ENCODE measurements at places on chromosomes 2 and 18.

GRCh38 chr2:78782196-78782595 lies 243.3 kb upstream of the REG3G start:
- DNase-seq, result no peak

DNA sequence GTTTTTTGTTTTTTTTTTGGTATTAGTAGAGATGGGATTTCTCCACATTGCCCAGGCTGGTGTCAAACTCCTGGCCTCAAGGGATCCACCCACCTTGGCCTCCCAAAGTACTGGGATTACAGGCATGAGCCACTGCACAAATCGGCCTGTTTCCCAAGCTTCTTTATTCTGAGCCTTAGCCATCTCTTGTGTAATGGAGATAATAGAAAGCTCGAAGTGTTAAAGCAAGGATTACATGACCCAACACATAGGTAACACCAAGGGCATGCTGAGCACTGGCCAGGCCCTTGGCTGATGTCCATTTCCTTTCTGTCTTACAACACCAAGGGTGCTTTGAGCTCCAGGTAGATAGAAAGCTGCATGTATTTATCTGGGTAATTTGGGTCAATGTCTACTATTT lies 187.8 kb upstream of the MEX3C start:
- DNase-seq, result no peak

GRCh38 chr2:60977562-60977895 lies 40.0 kb upstream of the PEX13 start:
- DNase-seq, result no peak

DNA sequence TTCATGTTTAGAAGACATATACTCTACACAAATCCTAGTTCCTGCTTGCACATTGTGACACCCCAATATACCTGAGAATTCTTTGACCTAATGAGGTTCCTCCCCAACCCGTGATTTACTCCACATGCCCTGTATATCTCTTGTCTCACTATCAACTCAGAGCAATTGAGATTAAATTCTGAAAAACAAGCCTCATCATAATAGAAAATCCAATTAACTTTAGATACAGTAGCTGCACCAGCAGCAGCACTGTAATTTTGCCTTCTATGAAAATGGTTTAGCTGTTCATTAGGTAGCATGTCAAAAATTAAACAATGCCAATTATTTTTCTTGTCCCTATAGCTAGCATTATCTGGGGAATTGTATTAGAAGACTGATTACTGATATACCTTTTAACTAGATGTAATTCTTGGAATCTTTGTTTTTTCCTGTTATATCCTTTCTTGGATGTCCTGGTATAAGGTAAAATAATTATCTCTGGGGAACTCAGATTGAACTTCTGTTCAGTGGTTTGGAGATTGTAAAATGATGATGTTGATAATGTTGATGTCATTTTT lies 218.9 kb upstream of the TANK start:
- DNase-seq, result no peak

GRCh38 chr2:105373344-105373781 lies 25.5 kb downstream of the FHL2 start:
- DNase-seq, result no peak

DNA sequence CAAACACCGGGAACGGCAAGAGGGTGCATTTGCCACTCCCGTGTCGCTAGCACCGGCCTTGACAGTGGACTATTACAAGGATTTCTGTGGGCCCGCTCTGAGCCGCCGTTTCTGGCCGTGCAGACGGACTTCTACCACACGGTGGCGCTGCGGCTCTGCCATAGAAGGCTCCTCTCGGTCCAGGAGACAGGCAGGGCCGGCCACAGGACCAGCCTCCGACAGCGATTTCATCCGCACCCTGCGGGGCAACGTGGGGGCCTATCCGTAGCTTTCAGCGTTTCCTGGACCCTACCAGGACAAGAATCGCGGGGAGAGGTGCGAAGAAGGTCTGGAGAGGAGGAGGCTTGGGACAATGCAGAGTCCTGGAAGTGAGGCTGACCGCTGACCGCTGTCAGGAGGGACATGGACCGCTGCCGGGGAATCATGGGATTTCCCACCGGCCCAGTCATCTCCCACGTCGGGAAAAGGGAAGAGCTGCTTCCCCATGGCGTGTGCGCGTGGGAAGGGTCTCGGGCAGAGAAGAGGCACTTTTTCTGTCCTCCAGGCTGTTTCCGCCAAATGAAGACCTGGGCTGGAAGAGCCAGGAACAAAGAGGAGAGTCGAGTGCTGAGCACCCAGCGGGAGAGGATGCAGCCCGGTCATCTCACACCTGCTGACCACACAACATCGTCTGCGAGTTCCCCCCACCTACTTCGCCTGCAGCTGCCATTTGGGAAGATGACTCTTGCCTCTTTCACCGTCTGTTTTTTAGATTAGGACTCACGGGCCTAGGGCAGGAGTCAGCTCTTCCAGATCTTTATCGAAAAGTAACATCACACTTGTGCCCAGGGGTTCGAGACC lies 35.5 kb upstream of the HAAO start:
- peak; percentile 69 for DNase-seq

DNA sequence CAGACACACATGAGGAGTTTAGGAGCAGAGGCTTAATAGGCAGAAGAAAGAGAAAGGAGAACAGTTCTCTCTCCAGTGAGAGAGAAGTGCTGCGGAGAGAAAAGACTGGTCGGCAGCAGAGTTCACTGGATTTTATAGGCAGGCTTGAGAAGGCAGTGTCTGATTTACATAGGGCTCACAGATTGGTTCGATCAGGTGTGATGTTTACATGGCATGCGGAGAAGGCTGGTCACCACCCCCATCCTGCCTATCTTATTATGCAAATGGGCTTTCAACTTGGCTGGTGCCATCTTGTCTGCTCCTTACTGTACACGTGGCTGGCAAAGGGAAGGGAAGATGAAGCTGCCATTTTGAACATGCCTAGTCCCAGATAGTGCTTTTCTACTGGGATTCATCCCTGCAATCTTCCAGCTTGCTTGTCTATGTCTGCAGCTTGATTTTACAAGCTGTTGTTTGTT lies 113.4 kb downstream of the AP1S3 start:
- DNase-seq, result no peak

GRCh38 chr2:190716176-190716807 lies 67.4 kb downstream of the NAB1 start:
- no peak for DNase-seq

- DNase-seq, result no peak
These were observed 10.2 kb upstream of the EIF2AK3 start for GRCh38 chr2:88637464-88637863.

DNA sequence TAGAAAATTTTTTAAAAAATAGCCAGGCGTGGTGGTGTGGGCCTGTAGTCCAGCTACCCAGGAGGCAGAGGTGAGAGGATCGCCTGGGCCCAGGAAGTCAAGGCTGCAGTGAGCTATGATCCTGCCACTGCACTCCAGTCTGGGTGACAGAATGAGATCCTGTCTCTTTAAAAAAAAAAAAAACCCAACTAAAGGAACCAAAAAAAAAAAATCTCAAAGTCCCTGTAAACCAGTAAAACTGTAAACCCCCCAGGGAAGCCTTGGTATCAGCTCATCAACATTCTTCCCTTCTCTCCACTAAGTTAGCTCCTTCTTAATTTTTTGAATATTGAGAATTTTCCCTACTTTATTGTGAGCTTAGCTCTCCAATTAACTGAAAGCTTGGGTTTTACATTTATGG lies 8.4 kb upstream of the MCFD2 start:
- no peak for DNase-seq

GRCh38 chr18:10688766-10689165 lies 162.9 kb downstream of the NAPG start:
- DNase-seq, result no peak

GRCh38 chr18:36015629-36016028 lies 43.1 kb downstream of the RMP24 start:
- no peak for DNase-seq

- DNase-seq, result no peak
These were observed 274.1 kb downstream of the AFF3 start for GRCh38 chr2:99868260-99868659.

DNA sequence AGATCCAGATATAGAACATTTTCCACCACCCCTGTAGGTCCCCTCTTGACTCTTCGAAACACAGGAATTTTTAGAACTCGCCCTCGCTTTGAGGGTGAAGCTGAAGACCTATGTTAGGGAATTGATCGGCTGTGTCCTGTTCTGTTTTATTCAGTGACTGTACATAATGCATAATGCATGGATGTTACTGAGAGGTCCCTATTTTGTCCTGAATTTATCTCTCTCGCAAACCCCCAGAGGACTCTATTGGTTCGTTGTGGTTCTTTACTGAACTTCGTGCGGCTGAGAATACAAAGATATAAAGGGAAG lies 431 bp upstream of the EIF5B start:
- peak; percentile 1 for DNase-seq

DNA sequence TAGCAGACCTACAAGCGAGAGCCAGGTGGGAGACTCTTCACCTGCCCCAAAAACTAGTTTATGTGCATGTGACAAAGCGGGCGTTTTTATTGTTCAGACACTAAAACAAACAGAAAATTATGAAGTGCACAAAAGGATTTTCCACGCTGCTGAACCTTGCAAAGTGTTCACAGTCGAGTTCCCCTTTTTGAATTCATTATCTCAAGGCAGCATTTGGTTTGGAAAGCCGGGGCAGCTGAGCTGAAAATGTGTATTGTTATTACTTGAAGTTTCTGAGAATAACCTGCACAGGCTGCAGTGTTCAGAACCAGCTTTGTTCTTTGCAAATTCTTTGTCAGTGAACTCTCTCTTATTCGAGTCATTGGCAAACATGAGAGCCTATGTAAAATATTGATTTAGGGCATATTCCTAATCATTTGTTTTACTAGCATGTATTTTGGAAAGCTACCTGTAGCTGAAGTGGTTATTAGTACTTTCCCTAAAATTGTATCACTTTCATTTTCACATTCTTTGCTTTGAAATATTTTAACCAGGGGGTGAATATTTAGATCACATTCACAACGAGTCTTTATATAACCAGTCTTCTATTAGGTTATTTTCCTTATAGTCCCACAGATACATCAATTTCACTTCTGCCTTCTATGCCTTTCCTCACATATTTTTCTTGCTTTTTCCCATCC lies 59.5 kb downstream of the LRRTM1 start:
- no peak for DNase-seq

Measured in activated T-cell treated with anti-CD3 and anti-CD28 coated beads for 24 hours (primary cell).